ENCODE measurements at places on chromosomes 6 and 20. TPM values are rescaled to one million over a fixed set of nuclear protein-coding genes. Genes with fewer than 3 reads are reported as not detected.

DNA sequence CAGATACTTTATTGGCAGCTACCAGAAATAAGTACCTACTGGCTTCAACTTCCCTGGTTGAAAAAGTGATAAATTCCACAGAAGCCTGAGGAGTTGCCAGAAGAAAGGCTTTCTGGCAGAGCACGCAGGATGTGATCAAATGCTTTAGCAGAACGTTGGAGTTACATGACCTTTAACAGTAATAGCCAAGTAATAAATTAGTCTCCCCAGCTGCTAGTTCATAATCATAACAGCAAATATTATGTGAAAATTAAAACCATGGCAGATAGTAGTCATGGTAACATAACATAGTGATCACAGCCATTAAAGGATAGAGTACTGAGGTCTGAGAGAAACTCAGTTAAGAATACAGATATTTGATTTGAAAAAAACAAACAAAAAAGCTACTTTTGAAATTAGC is 567.7 kb downstream of the ADGRB3 start:
- DNase-seq: no peak

DNA sequence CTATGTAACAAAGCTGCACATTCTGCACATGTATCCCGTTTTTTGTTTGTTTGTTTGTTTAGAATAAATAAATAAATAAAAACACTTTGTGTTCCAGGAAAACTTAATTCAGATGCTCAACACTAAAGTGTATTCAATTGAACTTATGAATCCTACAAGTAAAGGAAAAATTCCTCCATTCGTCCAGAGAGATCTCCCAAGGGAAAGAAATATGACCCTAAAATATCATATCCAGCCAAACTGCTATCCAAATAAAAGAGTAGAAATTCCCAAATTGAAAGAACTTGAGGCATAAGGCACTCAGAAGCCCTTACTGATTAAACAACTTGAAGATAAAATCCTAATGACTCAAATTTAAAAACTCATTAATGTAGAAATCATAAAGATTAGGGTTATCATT is 90.4 kb downstream of the MOXD1 start:
- no peak for DNase-seq

DNA sequence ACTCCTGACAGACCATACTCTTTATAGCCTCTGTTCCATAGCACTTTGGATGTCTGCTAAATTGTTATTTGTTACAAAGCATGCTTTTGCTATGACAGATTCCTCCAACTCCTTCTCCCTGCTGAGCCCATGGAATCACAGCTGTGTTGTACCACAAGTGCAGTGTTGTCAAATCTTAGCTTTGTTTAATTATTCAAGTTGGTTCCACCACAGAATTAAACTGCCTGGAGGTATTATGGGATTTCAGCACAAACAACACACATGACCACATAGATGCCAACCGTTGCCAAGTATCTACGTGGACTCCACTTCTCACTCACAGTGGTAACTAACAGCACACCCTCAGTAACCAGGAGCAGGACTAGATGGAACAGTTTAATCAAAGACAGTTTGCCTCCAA is 32.7 kb upstream of the MARCKS start:
- DNase-seq: no peak

GRCh38 chr6:109738255-109738654 is 47.2 kb downstream of the FIG4 start:
- DNase-seq: no peak

- no peak for DNase-seq
Measured at GRCh38 chr6:32444433-32444832, 4.7 kb downstream of the HLA-DRA start.

GRCh38 chr6:79031821-79032590 is 46.0 kb downstream of the PHIP start:
- DNase-seq: no peak

DNA sequence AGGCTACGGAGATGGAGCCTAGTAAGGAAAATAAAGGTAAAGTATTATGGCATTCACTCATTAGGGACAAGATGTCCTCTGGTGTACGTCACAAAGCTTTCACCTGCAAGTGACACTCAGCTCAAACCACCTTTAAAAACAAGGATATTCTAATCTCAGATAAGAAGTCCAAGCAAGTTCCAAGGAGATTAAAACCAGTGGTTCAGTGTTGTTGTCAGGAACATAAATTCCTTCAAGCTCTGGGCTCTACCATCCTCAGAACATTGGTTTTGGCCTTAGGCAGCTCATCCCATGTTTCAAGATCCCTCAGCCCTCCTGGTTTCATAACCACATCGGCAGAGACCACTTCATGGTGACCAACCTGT is 116.5 kb downstream of the LY86 start:
- DNase-seq: no peak

DNA sequence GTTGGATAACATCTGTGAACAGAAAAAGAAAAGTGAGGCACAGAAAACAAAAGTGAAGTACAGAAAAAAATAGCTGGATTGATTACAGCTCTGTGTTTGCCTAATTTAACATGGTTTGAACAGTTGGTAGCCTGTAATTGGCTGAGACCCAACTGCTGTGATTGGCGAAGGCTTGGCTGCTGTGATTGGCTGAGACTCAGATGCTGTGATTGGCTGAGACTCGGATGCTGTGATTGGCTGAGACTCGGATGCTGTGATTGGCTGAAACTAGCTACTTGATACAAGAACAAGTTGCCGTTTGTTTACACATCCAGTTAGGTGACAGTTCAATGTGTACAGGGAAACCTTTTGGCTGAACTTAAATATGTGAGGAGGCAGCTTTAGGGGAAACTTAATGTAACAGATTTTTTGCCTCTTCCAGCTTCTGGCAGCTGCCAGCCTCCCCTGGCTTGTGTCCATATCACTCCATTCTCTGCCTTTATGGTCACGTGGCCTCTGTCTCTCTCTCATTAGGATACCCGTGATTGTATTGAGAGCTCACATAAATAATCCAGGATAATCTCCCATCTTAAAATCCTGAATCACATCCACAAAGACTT is 223.4 kb upstream of the FOXA2 start:
- peak; percentile 2 for DNase-seq

- DNase-seq: no peak
Measured at GRCh38 chr6:152273638-152274037, 363.5 kb downstream of the SYNE1 start.

DNA sequence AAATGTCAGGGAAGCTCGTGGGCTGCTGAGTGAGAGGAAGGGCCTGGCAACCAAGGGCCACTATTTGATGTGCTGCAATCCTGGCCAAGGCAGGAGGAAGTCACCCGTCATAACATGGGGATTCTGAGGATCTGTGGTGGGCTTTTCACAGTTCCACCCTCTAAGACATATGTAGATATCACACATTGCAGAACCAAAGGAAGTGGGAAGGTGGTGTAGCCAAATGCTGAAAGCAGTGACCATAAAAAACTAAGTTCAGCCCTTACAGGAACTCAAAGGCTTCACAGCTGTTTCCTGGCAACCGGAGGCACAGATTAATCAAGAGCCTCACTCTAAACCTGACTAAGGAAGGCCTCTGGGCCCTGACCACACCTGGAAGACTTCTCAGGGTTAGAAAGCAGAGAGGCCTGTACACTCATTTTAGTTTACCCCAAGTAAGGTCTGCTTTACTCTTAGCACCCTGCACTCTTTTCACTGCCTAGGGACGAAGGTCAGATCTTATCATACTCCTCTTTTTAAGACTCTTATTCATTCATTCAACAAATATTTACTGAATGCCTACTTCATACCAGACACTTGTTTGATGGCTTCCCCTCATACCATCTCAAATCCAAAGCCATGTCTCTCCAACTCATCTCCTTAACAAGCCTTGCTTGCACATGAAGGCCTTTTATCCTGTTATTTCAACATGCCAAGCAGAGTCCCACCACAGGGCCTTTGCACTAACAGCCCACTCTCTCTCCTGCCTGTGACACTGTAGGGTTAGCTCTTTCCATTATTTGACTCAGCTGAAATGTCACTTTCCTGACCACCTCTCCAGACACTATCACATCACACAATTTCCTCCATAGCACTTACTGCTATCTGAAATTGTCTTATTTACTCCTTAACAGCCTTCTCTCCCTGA is 2.6 kb downstream of the UBE2V1 start:
- DNase-seq: peak; percentile 84

DNA sequence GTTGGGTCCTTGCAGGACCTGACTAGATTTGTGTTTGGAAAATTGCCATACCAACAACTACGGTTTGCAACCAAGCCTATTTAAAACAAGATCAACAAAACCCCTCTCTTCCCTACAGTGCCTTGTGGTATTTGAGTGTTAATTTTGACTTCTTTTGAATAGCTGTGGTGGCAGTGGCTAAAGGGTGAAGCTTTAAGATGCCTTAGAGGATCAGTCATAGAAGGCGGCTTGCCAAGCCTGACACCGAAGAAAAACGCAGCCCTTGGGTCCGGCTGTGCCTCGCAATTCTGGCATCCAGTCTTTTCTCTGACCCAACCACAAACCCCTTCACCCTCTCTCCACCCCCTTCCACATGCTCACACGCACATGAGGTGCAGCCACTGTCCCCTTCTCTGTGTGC is 32.6 kb downstream of the BMP6 start:
- no peak for DNase-seq

GRCh38 chr20:58837717-58838116 is 13.0 kb downstream of the GNAS-AS1 start:
- no peak for DNase-seq

DNA sequence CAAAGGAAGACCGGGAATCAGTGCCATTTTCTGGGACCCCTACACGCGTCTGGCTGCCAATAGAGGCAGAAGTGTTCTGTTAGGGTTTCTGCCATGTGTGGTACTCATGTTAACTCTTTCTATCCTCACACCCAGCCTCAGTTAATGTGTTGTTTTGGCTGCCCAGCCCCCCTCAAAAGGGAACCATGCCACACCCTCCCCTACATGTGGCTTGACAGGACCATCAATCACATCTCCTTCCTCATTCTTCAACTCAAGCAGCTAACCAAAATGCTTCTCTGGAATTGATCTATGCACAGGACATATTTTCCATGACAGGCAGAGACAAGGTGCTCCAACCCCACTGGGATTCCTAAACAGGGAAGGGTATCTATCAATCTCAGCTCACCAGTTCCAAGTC is 22.0 kb downstream of the AHCY start:
- DNase-seq: no peak

- DNase-seq: no peak
Measured at GRCh38 chr6:82484001-82484400, 120.4 kb downstream of the TPBG start.

DNA sequence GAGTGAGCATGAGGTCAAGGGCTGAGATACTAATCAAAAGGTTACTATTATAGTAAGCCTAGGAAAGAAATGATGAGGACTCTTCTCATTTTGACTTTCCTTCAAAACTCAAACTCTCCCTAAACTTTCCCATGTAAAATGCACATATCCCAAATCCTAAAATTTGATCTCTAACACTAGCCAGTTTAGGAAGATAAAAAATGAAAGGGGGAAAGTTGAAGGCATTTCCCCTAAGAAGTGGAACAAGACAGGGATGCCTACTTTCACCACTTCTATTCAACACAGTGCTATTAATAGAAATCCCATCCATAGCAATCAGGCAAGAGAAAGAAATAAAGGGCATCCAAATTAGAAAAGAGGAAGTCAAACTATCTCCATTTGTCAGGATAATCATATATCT is 2.9 kb upstream of the CALHM5 start:
- DNase-seq: no peak

MAPK14 gene
- total RNA-seq: 45.7 TPM

HLA-DMA gene
- 16.2 TPM for total RNA-seq

TBC1D22B gene
- total RNA-seq: 12.3 TPM

MAP1LC3A gene
- 0.92 TPM for total RNA-seq

HEY2 gene
- not detected for total RNA-seq

NKAIN4 gene
- not detected for total RNA-seq

FOXA2 gene
- not detected for total RNA-seq

ERVFRD-1 gene
- not detected for total RNA-seq

GNRH2 gene
- 0.85 TPM for total RNA-seq

TUBB gene
- 1,579 TPM for total RNA-seq

ME1 gene
- total RNA-seq: 0.49 TPM

SIRPG gene
- total RNA-seq: 48.6 TPM

HLA-DRA gene
- total RNA-seq: 9.2 TPM

SNX9 gene
- 45.1 TPM for total RNA-seq

MYCT1 gene
- total RNA-seq: not detected

MYLK4 gene
- total RNA-seq: 0.11 TPM
